KG1 (cell line): ENCODE measurements at places on chromosomes 3 and 15.

DNA sequence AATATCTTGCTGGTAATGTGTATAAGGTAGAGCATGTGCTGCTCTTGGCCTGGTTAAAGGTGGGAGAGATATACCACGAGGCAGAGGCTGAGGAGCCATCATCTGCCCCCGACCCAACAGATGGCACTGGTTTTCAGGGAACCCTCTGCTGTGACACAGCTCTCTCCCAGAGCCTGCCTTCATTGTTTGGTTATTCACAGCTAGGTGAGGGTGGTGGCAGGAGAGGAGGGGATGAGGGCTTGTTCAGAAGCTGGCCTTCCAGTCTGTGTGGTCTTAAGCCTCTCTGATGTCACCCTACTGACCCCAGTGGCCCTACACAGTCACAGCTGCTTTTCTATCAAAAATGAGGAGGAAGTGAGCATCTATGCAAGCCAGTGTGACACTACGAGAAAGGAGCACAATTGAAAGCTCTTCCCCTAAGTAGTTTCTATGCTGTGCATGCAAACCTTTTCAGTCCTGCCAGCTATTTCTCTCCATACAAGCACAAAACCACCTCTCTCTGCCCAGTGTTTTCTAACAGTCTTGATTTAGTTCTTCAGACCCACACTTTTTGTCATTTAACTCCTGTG lies 258.4 kb upstream of the AGTR1 start:
- no peak for DNase-seq

DNA sequence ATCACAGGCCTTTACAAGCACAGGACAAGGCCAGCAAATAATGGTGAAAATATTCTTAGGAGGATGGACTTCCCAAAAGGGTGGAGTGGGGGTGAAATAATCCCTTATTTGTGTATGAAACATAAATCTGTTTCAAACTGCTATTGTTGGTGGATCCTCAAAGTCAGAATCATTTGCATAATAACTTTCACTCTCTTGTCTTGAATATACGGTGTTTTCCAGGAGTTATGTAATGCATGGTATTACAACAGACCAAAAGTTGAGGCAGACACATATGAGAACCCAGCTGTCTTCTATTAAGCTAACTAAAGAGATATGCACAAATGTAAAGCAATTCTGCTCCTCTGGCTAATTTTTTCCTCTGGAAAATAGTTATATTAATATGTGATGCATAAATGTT lies 57.7 kb downstream of the PRTG start:
- no peak for DNase-seq

GRCh38 chr15:85099195-85099803 lies 117.6 kb downstream of the PDE8A start:
- no peak for DNase-seq

GRCh38 chr15:73630921-73631362 lies 2.2 kb downstream of the NPTN start:
- no peak for DNase-seq

DNA sequence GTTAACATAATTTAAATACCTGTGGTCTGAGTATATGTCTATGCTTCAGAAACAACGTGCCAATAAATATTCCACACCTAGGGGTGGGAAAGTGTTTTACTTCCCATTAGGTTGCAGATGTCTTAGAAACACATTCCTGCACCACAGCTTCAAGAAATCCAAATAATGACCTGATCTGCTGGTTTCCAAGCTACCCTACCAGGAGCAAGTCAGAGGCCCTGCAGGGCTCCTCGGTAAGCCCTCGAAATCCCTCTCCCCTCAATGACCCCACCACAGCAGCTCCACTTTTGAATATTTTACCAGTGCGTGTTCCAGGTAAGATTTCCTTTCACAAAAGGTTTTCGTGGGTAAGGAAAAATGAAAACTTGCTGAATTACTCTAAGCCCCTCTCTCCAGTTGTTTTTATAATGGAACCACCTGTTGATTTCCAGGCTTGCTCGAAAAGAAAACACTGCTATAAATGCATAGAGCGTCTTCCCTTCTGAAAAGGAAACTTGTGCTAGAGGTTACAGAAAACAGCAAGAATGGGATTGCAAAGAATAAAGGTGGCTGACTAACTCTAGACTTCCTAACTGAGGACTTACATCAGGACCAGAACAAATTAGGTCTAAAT lies 12.6 kb downstream of the IL12A start:
- no peak for DNase-seq

- no peak for DNase-seq
Observed at GRCh38 chr3:153553605-153553945, 391.5 kb downstream of the RAP2B start.

DNA sequence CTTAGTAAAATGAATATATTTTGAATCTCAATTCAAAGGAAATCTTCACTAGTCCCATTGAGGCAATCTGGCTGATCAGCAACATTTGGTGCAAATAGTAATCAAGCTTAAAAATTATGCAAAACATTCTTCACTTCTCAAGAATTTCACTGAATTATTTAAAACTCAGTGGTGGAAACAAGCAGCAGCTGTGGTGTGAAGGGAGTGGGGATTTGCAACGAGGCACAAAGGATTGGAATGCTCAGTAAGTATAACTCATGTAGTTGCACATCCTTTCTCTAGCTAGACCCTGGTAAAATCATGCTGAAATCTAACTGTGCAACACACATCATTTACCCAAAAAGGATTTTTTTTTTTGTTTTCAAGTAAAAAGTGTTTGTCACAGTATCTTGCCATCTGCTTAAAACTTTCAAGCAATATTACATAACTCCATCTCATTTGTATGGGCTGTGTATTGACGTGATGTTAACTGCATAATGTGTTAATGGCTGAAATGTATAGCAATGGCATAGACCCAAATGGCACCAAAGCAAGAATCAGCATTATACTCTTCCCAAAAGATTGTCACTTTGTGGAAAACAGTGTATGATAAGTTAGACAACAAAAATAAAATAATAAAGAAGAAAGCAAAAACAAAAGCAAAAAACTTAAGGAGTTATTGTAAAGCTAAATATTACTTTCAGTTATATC lies 816.6 kb downstream of the EPHA3 start:
- no peak for DNase-seq

DNA sequence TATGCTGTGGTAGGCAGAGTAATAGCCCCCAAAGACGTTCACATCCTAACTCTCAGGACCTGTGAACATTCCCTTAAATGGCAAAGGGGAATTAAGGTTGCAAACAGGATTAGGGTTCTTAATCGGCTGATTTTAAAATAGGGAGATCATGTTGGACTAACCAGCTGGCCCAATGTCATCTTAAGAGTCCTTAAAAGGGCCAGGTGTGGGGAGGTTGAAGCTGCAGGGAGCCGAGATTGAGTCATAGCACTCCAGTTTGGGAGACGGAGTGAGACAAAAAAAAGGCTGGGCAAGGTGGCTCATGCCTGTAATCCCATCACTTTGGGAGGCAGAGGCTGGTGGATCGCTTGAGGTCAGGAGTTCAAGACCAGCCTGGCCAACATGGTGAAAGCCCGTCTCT lies 1.6 kb upstream of the FLNB start:
- DNase-seq: no peak

- DNase-seq: no peak
Observed at GRCh38 chr15:80309769-80310384, 57.9 kb upstream of the CTXND1 start.

DNA sequence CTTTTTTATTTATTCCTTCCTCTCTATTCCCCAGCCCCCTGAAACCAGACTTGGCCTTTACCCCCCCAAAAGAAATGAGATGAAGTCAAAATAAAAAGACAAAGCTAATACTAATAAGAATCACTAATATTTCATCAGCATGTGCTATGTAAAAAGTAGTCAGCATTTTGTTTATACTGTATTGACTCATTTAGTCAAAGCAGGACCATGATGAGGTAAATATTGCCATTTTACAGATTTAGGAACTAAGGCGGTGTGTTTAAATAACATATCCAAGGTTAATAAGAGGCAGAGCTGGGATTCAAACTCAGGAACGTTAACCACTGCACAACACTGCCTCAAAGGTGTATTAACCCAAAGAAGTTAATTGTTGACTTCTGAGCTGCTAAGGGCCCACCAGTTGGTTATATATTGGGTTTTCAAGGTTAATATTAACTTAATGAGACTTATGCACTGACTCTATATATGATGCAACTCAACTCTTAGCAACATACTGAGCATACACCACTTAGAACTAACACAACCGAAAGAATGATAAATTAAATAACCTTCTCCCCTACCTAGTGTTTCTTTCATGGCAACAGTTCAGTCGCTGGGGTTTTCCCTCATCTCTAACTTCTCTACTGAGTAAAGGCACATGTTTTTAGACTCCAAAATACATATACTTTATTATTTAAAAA lies 34.7 kb downstream of the FOXP1 start:
- no peak for DNase-seq

DNA sequence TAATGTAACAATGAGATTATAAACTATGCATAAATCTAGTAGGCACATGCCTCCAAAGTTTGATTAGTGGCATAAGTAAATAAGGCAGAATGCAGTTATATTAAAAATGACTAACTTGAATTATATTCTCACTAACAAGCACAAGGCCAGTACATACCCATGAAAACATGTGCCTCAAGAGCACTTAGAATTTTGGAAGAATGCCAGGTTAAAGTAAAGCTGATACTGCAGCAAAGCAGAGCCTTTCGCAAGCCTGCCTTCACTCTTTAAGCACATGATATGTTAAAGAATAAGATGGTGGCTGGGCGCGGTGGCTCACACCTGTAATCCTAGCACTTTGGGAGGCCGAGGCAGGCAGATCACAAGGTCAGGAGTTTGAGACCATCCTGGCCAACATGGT lies 49.0 kb downstream of the KBTBD12 start:
- no peak for DNase-seq

DNA sequence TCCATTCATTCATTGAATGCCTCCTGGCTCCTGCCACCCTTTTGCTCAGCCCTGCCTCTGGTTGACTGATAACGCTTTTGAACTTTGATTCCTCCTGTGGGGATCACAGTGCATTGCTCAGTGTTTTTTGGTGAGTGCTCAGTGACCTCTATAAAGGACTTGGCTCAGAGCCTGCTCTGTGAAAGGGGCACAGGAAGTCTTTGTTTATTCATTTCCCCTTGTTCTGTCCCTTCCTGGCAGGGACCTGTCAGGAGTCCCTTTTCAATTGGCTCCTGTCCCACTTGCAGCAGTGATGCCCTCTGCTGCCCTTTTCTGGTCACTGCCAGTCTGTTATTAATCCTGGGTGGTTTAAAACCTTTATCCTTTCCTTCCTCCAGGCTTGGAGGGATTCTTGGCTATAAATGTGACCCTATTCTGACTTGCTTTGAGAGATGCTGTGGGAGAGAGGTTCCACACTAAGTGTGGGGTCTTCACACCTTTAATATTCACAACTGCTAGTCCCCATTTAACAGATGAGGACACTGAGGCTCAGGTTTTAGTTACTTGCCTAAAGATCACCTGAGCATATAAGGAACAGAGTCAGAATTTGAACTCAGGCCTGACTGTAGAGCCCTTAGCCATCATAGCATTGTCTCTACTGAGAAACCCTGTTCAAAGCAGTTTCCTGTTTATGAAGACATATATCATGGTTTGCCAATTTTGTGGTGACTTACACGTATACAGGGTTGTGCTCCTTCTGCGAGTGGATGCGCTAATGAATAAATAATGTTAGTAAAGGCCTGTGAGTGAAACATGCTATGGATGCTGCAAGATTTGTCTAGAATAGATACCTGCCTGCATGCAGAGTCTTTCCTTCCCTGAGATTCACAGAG lies 23.2 kb upstream of the TATDN2 start:
- DNase-seq: peak; percentile 48

GRCh38 chr3:11634081-11634635 lies 9.6 kb downstream of the VGLL4 start:
- no peak for DNase-seq

GRCh38 chr15:64443747-64444621 lies 16.4 kb upstream of the ZNF609 start:
- peak; percentile 41 for DNase-seq

- no peak for DNase-seq
Observed at GRCh38 chr3:129424185-129424841, 4.1 kb downstream of the EFCAB12 start.

- no peak for DNase-seq
Observed at GRCh38 chr3:75001330-75001729, 386.9 kb upstream of the CNTN3 start.

- DNase-seq: no peak
Observed at GRCh38 chr3:87311309-87311708, 34.9 kb upstream of the POU1F1 start.

DNA sequence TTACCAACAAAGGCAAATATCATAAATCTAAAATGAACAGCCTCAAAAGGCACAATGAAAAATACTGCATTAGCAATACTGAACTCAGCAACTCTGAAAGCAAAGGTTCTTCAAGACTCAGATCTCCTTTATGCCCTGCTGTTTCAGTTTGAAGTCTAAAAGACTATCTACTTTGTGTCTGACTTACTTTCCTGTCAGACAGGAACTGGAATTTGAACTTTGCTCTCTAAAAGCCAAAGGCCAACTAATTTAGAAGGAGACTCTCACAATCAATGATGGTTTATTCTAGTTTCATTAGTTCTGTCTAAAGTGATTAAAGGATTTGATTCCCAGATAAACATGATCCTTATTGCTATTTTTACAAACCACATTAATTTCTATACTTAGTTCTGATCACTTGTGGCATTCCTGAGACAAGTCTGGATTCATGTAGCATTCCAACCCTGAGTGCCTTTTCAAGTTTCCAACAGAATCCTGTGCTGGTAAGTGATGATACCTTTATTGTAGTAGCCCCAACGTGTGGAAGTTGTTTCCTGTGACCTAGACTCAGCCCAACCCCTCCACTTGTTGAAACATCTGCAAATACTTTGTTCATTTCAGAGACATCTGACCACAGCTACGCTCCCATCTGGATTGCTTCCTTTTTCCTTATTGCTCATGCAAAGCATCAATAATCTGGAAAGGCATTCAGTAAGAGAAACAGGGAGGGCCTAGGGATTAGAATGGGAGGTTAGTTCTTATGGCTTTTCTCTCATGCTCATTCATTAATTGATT lies 14.9 kb upstream of the LEKR1 start:
- no peak for DNase-seq

DNA sequence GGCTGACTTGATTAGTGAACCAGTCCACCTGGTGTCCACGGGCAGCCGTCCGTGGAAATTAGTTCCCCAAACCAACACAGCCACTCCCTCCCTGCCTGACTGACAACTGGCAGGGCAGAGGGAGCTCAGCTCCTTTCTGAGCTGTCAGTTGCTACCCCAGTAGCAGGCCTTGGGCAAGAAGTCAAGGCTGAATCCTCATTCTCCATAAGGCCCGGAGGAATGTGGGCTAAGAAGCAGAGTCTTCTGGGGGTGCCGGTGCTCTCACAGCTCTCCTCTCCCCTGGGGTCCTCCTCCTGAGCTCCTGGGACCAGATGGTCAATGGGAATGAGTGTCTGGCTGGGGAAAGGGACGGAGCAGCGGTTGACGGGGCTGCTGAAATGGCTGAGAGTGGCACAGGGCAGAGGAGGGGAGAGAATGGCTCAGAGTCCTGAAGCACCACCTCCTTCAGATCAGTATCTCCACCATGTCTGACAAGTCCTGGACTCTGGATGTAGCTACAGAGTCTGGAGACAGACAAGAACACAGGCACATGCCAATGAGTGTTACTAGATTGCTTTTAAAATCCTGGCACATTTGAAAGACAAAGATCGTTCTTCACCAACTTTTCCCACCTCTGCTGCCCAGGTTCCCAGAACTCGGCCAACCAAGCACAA lies 16.9 kb downstream of the AMOTL2 start:
- no peak for DNase-seq
